Activated CD4-positive, alpha-beta T cell treated with anti-CD3 and anti-CD28 coated beads for 36 hours (primary cell): ENCODE measurements at places on chromosomes 12 and 14. TPM values are rescaled to one million over a fixed set of nuclear protein-coding genes. Genes with fewer than 3 reads are reported as not detected.

Gene ACVRL1
- total RNA-seq = not detected

Gene GYS2
- not detected for total RNA-seq

Gene AKAP3
- total RNA-seq = 2.8 TPM

Gene ZBTB1
- total RNA-seq = 45.0 TPM

Gene PMEL
- total RNA-seq = 1.2 TPM

Gene KRT78
- total RNA-seq = not detected

Gene KRT3
- total RNA-seq = not detected

Gene EMP1
- total RNA-seq = 12.9 TPM

Gene C12orf60
- 3.0 TPM for total RNA-seq

Gene SYNDIG1L
- total RNA-seq = not detected

Gene CLEC4C
- not detected for total RNA-seq

Gene CELA1
- total RNA-seq = not detected

Gene KITLG
- total RNA-seq = 0.23 TPM

Gene TAS2R42
- total RNA-seq = not detected

Gene CLECL1
- 3.1 TPM for total RNA-seq

DNA sequence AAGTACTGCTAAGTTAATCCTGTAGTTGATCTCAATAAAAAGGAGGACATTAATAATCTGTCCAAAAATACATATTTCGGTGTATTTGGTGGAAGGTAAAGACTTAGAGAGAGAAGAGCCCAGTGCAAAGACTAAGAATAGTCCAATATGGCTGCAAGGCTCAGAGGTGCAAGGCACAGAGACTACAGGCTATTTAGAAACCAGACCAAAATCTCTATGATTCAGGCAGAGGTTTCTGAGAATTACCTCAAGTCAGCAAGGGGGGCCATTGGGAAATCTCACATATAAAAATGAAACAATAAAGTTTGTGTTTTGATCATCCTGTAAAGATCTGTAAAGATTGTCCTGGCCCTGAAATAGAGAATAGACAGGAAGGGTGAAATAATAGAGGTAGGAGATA, 1173.0 kb downstream of the VRK1 start:
- DNase-seq = no peak

- DNase-seq = no peak
Measured at GRCh38 chr12:65787056-65787865, 37.0 kb upstream of the HMGA2 start.

- DNase-seq = no peak
Measured at GRCh38 chr12:111108726-111109125, 188.3 kb upstream of the MYL2 start.

GRCh38 chr12:96219700-96220206, 25.6 kb downstream of the ELK3 start:
- DNase-seq = peak; percentile 39

- DNase-seq = peak; percentile 82
Measured at GRCh38 chr12:113422030-113422885, at the start of gene SDSL. Gene SDSL, plus strand, starts transcription at chr12:113422380. Its CDS starts 5,603 bp downstream, at chr12:113427983.

DNA sequence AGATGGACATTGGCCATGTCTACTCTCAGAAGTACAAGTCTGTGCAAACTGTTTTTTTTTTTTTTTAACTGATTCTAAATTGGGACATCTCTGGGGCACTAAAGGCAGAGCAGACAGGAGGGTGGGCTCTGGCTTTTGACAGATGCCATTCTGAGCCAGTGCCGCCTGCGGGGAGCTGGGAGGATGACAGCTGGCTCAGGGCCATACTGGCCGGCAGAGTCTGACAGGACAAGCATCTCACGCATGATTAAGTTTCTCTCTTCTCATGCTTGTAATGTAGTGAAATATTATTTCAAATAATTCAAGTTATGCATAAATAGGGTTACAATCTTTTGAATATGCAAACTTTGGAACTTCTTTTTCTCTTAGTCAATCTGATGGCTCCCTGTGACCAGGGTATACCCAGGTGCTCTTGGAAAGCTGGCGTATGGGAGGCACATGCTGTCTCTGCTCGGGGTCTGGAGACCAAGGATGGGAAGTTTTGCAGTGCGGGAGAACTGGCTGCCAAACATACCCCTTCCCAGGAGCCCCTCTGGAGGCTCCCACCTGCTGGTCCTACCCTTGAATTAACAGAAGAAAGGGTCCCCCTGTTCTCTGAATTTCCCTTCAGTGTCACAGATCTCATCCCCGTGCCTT, 7.6 kb downstream of the CDCA4 start:
- DNase-seq = no peak

GRCh38 chr12:22272335-22273151, 62.0 kb downstream of the ST8SIA1 start:
- no peak for DNase-seq

DNA sequence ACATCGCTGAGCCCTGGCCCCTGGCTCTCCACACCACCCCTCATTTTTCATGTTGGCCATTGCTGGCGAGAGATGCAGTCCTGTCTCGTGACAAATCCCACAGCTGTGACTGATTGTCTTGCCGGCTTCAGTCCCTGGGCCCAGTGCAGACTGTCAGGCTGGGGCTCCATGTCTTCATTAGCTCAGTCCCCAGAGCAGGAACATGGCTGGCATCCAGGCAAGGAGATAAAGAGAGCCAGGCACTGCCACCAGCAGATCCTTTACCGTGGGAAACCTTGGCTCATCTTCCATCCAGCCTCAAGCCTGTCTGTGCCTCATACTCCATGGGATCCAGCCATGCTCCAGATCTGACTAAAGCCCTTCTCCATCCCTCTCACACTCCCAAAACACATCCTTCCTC, 284.7 kb upstream of the FKBP4 start:
- DNase-seq = no peak

GRCh38 chr14:92993302-92993701, 70.4 kb downstream of the CHGA start:
- DNase-seq = no peak

GRCh38 chr12:54658306-54659264, 10.4 kb upstream of the DCD start:
- DNase-seq = peak; percentile 73

- no peak for DNase-seq
Measured at GRCh38 chr14:87351007-87351406, 642.0 kb downstream of the GALC start.

GRCh38 chr12:58174316-58174715, 232.9 kb downstream of the ATP23 start:
- DNase-seq = no peak

GRCh38 chr12:6555018-6555691, 687 bp downstream of the IFFO1 start:
- DNase-seq = peak; percentile 31

GRCh38 chr12:118038137-118038536, 21.6 kb downstream of the RFC5 start:
- no peak for DNase-seq

DNA sequence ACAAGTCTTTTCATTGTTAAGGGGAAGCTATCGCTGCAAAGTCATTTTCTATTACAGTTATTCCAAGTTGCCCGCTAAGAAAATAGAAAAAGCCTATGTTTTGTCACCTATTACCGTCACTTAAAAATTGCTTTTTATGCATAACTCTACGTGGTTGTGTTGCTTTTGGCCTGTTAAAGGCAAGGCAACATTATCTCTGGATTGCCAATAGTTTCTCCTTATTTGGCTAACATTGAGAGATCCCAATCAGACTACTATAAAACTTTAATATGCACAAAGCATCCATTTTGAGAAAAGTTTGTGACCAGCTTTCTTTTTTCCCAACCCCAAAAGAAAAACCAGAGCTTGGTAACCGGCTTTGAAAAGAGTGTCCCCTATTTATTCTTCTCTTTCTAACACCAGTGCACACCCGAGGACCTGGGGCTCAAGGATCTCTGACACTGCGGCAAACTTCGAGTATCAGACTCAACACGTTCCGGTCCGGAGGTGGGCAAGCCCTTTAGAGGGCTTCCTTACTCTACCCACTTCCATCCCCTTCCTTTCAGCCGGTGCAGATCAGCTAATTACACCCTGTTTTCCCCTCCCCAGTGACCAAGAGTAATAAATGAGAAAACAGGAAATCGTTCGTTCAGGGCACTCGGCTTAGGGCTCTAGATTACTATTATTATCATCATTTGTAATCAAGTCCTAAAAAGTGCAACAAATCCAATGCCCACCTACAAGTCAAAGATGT, 1.2 kb downstream of the PPP1R12A start:
- peak; percentile 32 for DNase-seq

GRCh38 chr14:63454863-63455622, 88.1 kb downstream of the PPP2R5E start:
- DNase-seq = peak; percentile 8

- DNase-seq = no peak
Measured at GRCh38 chr12:27396216-27396815, 50.2 kb upstream of the SMCO2 start.

DNA sequence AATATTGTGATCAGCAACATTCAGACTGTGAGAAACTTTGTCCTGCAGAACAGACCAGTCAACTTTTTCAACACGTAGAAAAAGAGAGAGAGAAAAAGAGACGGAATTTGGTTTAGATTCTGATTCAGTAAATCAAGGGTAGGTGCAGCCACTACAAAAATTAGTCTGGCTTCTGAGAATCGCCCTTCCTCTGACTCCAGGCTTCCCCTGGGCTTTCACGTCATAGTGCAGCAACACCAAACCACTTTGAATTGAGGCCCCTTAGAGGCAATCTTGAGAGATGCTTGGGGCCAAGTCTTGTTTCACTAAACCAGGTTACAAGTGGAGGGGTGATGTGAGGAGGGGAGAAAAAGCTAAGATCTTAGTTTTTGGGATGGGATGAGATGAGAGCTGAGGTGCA, 37.5 kb upstream of the PTGR2 start:
- peak; percentile 33 for DNase-seq

GRCh38 chr12:79895071-79895470, 39.8 kb downstream of the PPP1R12A start:
- no peak for DNase-seq

- DNase-seq = no peak
Measured at GRCh38 chr12:132162508-132163031, 18.3 kb downstream of the NOC4L start.

GRCh38 chr14:29709490-29709889, 218.2 kb downstream of the PRKD1 start:
- no peak for DNase-seq

GRCh38 chr12:45409966-45410365, 194.1 kb downstream of the ANO6 start:
- DNase-seq = no peak

- DNase-seq = no peak
Measured at GRCh38 chr12:116784238-116784612, 46.1 kb downstream of the RNFT2 start.

DNA sequence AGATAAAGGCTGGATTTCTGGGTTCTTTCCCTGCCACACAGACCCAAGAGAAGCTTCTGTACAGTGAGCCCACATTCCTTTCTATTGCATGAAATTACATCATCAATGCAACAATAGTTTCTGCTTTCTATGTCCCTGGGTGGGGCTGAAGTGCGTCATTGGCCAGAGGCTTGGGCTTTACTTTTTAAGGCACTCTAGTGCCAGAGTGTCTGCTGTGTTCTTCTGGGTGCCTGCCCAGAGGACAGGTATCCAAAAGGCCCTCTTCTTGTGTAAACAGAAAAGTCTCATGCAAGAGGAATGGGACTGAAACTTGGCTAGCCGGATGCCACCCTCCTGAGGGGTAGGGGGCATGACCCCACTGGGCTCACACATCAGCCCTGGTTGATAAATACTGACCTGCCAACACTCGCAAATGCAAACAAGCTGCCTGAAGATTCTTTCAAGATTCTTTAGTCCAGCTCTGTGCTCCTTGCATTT, 5.9 kb downstream of the KRT86 start:
- no peak for DNase-seq

DNA sequence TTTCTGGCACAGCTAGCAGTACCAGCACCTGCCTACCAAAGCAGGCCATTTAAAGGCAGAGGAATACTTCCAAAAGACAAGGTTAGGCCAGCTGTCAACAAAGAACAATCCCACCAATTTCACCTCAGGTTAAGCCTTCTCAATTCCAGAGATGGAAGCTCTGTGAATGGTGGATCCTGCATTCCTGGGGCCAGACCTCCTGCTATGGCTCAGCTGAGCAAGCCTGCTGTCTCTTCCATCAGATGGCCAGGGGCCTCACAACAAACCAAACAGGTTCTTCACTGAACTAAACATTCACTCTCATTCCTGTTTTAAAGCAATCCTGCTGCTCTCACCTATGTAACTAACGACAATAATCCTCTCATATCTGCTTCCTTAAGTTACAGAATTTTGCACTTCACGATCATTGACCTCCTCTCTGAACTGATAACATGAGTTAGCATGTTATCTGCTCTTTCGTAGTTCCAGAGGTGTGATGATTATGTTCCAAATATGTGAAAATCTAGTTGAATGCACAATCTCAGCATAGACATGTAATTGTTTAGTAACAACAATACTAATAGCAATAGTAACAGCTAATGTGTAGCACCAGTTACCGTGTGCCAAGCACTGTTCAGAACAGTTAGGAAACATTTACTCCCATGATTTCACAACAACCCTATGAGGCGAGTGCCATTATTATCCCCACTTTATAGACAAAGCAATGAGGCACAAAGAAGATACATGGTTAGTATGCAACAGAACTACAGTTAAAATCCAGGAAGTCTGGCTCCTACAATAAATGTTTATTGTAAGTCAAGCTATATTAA, 73.2 kb downstream of the SLC2A13 start:
- DNase-seq = no peak

GRCh38 chr14:69049675-69050074, 70.6 kb upstream of the ACTN1 start:
- no peak for DNase-seq

DNA sequence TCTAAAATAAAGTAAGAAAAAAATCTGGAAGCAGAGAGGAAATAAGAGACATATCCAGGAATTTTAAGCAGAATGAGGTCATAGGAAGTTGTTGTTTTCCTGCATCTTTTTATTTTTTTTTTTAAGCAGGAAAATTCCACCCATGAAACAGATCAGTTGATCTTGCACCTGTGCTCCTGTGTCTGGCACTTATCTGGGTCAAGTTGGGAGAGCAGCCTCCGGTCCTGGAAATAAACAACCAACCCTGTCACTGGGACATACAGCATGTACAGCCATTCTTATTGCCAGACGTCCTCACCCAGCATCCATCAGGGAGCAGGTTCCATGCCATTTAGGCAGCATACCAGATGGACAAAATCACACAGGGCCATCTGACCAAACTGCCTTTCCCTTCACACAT, 266.0 kb upstream of the BTG1 start:
- DNase-seq = no peak

- no peak for DNase-seq
Measured at GRCh38 chr14:34872822-34873588, 2.2 kb downstream of the BAZ1A start.

DNA sequence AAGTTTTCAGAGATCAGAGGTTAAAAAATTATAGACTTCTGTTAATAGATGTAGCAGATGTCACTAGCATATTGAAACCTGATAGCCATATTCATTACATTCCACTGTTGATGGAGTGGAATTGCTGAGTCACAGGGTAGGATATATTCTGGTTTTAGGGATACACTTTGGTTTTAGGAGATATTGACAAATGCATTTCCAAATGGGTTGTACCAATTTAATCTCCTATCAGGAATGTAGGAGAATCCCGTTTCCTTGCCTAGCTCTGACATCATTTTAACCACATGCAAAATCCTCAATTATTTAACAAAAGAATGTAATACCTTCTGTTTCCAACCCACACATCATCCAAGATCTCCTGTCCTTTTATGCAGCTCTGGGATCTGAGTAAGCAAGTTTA, 30.7 kb upstream of the ESR2 start:
- DNase-seq = no peak
